ENCODE measurements at places on chromosomes 7 and 10.

DNA sequence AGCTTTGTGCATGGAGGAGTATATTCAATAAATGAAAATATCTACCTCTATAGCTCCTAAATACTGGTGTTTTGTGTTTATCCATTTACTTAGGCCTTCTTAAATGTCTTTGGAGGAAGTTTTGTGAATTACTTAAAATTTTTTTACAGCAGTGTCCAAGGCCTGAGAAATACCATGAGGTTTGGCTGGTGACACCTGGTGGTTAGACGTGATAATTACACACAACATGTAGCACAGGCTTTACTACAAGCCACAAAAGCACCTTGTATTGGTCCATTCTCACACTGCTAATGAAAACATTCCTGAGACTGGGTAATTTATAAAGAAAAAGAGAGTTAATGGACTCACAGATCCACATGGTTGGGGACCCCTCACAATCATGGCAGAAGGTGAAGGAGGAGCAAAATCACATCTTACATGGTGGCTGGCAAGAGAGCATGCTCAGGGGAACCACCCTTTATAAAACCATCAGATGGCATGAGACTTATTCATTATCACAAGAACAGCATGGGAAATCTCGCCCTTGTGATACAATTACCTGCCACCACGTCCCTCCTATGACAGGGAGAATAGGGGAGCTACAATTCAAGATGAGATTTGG lies 20.6 kb downstream of the HYAL4 start:
- DNase-seq = peak; percentile 72

GRCh38 chr10:72792288-72792687 lies 100.3 kb downstream of the MCU start:
- DNase-seq = no peak

DNA sequence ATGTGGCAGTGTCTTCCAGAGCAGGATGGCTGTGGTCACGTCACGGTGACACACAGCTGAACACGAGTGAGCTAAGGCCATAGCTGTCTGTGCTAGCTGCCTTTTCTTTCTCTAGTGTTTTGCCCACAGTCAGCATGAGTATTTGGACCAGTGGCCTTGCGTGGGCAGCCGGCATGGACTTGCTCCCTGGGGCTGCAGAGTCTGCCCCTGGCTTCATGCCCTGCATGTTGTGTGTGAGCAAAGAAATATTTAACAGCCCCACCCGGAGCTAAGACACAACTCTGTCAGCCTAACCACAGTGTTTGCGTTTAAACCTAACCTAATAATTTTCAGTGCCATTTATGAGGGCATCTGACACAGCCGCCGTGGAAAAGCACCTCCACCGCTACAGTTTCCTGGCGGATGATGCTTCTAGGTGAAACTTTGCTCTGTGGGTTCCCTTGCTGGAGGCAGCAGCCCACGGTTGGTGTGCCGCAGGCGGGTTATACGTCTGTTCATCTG lies 14.6 kb downstream of the CHST12 start:
- peak; percentile 59 for DNase-seq

DNA sequence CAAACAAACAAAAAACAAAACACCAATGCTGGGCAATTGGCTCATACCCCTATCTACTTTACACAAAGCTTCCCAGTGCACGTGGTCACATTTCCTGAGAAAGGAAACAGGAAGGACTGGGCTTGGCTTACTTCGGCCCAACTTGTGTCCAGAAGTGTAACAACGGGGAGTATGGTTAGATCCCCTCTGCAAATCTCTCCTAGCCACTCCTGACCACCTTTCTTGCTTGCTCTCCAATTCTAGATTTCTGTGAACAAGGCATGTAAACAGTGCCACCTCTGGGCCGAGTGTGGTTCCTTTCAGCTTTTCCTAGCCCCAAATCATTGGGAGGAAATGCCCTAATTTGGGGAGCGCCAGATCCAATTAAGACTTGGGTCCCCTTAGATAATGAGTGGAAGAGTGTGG lies 21.0 kb upstream of the FRAT2 start:
- DNase-seq = peak; percentile 17

DNA sequence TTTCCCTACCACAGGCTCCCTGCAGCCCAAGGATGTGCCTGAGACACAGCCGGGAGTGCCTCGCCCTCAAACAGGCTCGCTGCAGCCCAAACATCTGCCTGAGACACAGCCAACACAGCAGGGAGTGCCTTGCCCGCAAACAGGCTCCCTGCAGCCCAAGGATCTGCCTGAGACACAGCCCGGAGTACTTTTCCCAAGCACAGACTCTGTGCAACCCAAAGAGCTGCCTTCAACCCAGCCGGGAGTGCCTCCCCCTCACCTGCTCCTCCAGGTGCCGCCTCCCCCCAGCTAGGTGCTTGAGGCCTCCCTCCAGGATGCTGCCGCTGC lies 42.9 kb downstream of the ANTXRL start:
- no peak for DNase-seq

DNA sequence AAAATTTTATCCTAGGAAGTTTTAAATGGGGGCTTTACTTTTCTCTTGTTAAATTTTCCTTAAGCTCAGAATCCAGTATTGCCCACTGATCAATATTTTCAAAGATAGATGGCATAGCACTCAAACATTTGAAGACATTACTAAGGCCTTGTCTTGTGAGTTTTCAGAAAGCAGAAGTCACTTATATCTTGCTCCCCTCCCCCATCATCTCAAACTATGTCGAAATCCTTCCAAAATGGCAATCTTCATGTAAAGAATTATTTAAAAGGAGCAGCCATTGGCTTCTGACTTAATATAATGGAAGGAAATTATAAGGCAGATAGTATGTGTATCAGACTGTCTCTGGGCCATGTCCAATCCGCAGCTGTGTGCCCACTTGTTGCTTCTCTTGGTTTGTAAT lies 553.5 kb upstream of the C7orf33 start:
- no peak for DNase-seq

- DNase-seq = no peak
Measured at GRCh38 chr10:8275911-8276310, 221.4 kb downstream of the GATA3 start.

DNA sequence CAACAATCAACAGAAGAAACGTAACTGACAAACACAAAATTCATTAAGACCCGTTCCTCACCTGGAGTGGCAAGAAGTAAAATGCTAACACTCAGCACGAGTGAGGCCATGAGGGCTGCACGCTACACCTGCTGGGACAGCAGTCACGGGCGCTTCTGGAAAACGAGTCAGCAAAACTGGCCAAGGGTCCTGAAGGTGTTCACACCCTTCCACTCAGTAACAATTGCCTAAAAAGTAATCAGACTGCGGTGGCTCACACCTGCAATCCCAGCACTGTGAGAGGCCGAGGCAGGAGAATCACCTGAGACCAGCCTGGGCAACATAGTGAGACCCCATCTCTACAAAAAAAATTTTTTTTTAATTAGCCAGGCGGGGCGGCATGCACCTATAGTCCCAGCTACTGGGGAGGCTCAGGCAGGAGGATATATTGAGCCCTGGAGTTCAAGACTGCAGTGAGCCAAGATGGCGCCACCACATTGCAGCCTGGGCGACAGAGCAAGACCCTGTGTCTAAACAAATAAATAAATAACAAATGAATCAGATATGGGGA lies 199.1 kb downstream of the MAD1L1 start:
- DNase-seq = no peak

GRCh38 chr10:436013-436697 lies 253.3 kb downstream of the DIP2C start:
- no peak for DNase-seq

DNA sequence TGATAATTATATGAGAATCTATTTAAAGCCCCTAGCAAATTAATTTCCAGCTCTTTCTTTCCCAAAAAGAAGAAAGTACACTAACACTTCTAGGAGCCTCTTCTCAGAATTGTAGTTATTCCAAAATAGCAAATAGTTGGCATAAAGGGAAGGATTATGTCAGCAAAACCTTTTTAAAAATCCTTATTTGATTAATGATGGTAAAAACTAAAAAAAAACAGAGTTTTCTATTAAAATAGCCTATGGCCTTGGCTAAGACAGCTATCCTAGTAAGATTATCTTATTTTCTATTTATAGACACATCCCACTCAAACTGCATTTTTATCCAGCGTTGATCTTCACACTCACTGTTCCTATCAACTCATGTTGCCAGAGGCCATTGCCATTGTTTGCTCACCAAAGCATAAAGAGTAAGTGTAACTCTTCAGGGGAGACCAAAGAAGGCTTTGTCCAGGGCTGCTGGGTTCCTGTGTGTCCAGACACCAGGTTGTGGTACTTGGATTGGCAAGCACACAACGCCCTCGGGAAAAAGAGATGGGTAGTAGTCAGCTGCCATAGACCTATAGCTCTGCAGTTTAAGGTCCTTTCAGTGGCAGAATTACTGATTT lies 31.5 kb downstream of the ACTA2 start:
- no peak for DNase-seq

- no peak for DNase-seq
Measured at GRCh38 chr10:112332509-112333228, 41.2 kb upstream of the ACSL5 start.

DNA sequence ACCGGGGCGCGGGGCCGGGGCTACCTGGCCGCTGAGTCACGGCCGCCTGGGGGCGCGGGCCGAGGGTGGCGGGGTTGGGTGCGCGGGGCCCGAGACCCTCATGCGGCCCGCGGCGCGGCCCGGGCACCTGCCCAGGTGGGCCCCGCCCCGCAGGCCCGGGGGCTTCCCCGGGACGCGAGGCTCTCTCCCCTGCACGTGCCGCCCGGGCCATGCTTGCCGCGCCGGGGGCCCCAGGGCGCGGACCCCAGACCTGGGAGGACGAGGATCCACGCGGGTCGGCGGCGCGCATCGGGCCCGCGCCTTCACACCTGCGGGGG lies 402 bp downstream of the MAFK start:
- no peak for DNase-seq

- no peak for DNase-seq
Measured at GRCh38 chr7:140074780-140075179, 12.0 kb upstream of the PARP12 start.

DNA sequence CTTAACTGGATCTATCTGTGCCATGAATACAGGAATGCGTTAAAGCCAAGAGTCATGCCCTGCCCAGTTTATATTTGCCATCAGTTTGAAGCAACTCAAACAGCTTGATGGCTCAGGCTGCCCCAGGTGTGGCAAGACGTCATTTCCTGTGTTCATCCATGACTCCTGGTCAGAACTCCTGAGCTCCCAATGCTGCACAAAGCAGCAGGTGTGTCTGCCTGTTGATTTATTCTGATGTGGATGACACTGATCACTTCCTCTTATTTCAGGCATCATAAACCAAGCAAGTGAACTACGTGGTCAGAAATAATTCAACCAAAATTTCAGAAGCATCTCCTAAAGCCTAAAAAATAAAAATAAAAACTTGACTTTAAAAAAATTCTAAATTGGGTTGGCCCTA lies 68.5 kb downstream of the EZH2 start:
- DNase-seq = no peak

- DNase-seq = no peak
Measured at GRCh38 chr7:45872116-45873034, 507 bp downstream of the CCDC201 start.

DNA sequence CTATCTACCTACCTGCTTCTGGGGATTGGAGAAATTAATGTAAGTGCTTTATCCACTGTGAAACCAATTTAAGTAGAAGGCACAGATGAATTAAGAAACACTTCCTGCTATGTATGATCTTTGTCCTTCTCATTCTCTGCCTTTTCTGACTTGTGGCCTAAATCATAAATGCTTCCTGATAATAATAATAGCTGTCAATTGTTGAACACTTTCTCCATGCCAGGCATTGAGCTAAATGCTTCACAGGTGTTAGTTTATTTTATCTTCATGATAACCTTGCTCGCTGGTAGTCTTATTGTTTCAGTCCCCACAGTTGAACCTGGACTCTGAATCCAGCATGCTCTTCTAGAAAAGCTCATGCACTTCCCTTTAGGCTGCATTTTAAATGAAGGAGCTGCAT lies 75.4 kb downstream of the CHN2 start:
- no peak for DNase-seq

GRCh38 chr10:58531084-58531695 lies 18.5 kb downstream of the BICC1 start:
- DNase-seq = peak; percentile 83

GRCh38 chr10:110387983-110388686 lies 83.4 kb upstream of the SMNDC1 start:
- DNase-seq = peak; percentile 43

DNA sequence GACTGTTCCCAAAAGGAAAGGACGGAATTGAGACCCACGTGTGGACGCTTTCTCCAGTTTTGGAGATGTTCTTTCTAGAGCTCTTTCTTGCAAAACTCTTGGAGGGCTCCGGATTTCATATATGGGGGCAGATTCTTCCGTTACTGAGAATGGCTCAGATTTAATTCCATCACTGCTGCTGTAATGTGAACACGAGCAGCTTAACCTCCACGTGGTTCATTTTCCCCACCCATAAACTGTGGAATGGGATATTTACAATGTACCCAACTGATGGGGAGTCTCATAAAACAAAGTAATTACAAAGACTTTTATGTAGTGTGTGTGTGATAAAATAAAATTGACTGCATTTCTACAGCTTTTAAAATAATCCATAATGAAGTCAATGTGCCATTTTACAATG lies 15.1 kb upstream of the MSRB2 start:
- DNase-seq = no peak

GRCh38 chr10:49096890-49097445 lies 18.4 kb downstream of the VSTM4 start:
- no peak for DNase-seq

- no peak for DNase-seq
Measured at GRCh38 chr10:123999956-124000615, 93.3 kb downstream of the CHST15 start.

GRCh38 chr7:921581-922333 lies 32.7 kb downstream of the ADAP1 start:
- DNase-seq = no peak

DNA sequence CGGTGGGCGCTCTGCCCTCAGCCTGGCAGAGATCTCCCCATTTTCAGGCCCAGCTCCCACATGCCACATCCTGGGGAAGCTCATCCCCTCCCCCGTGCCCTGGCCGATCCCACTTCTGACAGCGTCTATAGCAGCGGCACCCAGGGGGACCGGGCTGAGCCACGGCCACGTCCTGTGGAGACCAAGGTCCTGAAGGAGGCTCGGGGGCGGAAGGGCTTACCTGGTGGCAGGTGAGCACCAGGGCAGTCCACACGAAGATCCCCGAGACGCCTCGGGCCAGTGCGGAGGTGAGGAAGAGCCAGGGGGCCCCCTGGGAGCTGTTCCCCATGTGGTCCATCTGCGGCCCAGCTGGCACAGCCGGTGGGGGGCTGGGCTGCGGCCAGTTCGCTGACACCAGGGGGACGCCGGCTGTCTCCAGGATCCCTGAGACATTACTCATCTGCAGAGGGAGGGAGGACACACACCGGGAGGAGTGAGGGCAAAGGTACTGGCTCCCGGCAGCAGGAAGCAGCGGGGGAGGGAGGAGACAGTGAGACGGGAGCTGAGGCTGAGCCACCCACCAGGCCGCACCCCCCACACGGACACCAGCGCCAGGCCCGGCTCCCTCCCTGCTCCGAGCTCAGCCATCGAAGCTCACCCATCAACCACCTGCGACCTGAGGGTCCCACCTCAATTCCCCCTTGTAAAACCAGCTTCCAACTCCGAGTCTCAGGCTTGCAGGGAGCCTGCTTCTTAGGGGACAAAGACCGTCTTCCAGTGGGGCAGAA lies 776 bp downstream of the TMEM184A start:
- DNase-seq = peak; percentile 87

Measured in fibroblast of mammary gland (primary cell).